Stimulated activated CD8-positive, alpha-beta memory T cell treated with anti-CD3 and anti-CD28 coated beads, Interleukin-15, amount 100 ng/mL, for 24 hours (primary cell): ENCODE measurements at places on chromosomes 7 and 10.

DNA sequence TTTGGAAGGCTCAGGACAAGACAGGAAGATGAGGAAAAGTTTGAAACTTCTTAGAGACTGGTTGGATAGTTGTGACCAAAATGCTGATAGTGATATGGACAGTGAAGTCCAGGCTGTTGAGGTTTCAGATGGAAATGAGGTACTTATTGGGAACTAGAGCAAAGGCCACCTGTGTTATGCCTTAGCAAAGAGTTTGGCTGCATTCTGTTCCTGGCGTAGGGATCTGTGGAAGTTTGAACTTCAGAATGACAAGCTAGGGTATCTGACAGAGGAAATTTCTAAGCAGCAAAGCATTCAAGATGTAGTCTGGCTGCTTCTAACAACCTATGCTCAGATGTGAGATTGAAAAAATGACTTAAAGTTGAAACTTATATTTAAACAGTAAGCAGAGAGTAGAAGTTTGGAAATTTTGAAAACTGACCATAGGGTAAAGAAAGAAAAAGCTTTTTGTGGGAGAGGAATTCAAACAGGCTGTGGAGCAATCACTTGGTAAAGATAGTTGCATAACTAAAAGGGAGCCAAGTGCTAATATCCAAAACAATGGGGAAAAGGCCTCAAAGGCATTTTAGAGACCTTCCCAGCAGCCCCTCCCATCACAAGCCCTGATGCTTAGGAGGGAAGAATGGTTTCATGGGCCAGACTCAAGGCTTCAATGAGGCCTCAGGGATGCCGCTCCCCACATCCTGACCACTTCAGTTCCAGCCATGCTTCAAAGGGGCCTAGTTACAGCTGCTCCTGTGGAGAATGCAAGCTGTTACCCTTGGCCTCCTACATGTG, 415.1 kb downstream of the INHBA start:
- DNase-seq: no peak

- DNase-seq: no peak
These were observed 47.6 kb downstream of the VOPP1 start for GRCh38 chr7:55524558-55525310.

DNA sequence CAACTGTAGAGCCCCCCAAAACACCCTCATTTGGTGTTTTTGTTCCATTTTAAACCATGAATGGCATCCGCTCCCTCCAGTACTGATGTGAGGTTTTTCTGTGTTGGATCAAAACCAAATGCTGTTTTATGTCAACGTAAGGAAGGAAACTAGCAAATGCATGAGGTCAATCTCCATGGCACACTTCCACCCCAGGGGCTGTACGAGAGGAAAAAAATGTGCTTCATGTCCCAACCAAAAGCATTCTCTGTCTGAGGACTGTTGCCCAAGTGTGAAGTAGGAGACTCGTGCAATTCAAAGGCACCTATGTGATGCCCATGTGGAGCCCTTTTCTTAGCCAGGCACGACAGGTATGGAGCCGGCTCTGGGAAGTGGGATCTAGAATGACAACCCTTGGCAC, 180.3 kb upstream of the MKI67 start:
- no peak for DNase-seq

DNA sequence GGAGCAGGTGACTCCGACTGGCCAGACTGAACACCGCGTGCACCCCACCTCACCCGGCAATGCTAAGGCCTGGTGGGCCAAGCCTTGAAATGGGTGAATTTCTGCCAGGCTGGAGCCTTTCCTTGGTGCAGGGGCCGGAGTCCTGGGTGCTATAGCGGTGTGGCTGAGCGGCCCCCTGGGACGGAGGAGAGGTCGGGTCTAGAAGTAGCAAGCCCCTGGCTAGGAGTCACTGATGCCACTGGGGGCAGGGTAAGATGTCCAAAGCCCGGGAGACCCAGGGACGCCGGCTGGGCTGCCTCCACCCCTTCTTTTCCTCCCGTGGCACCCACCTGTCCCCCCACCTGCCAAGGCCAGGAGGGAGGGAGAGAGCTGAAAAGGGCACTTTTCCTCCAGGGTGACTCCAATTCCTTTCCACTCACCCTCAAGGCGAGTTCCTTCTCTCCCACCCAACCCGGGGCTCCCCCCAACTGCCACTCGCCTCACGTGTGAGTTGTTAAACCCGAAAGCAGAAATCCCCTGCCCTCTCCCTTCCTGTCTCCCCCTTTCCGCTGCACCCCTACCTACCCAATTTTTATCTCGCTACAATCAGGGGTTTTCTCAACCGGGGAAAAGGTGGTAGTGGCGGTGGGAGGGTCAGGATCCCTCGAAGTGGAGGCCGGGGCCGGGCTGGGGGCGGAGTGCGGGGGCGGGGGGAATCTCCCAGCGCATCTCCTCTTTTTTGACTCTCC, 6.0 kb upstream of the GATA3 start:
- no peak for DNase-seq

- no peak for DNase-seq
These were observed 4.4 kb upstream of the MAD1L1 start for GRCh38 chr7:2237109-2237602.

DNA sequence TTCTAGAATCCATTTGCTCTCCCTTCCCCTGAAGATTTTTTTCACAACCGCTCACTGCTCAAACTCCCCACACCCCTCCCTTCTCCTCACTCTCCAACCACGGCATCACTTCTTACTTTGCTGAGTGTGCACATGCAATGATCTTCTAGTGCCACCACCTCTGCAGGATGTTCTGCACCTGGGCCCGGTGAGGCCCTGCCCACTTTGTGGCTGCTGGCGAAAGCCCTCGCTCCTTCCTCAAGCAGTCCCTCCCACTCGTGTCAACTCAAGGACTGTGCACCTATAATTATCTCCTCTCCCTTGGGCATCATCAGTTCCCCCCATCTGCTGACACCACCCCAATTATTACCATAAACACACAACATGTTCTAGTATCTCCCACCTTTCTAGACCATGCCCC, 91.0 kb upstream of the LANCL2 start:
- DNase-seq: no peak

DNA sequence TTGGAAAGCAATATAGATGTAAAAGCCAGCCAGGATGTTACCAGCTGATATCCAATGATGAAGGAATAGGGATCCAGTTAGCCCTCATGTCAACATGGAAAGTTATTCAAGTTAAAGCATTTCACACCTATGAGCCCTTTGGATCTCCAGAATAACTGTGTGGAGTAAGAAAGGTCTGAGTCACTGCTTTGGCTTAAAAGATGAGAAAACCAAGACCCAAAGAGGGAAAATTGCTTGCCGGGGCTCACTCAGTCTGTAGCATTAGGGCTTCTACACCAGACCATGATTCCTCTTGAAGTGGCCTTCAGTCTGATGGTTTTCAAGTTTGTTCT, 12.6 kb downstream of the LSM5 start:
- no peak for DNase-seq

- DNase-seq: no peak
These were observed 200.4 kb downstream of the FAM107B start for GRCh38 chr10:14574291-14574690.

- no peak for DNase-seq
These were observed 201.0 kb downstream of the CSTF2T start for GRCh38 chr10:51498424-51498823.

DNA sequence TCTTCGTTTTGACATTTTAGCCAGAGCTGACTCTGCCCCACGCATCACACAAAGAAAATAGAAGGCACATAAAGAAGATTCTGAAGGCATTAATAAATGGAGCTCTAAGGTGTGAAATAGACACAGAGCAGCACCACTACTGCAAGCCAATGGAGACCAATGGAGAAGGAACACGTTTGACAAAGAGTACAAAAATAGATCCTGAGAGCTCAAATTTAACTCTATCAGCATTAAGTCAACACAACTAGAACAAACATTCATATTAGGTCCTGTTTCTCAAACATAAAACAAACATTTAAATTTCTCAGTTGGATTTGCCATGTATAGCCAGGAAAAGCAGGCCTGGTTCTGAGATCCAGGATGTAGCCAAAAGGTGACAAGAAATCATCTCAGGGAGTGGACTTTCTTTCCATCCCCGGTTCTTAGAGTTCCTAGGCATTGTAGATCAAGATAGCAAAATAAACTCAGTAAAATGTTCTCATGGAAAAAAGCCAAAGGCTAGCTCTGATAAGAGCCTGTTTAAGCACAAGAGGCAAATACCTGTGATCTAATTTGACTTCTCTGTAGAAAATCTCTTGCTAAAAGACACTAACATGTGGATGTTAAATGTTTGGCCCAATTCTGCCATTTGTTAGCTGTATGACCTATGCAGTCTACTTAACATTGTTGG, 174.2 kb upstream of the VIPR2 start:
- DNase-seq: no peak

DNA sequence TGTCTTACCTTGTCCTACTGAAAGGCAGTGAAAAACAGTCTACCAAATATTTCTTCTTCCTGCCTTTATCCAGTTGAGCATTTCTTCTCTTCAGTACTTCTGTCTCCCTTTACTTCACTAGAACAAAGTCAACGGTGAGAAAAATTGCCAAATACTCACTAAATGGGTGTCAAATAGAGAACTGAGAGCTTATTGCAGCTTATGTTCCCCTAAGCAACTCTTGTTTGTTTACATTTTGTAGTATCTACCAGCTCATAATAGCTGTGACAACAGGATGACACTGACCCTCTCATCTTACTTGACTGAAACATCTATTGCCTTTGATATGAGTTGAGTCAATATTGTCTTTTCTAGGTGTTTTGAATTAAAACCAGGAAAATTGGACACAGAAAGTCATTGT, 327.9 kb upstream of the SORCS1 start:
- no peak for DNase-seq

GRCh38 chr7:68707159-68707558, 891.1 kb upstream of the AUTS2 start:
- no peak for DNase-seq

GRCh38 chr10:131790021-131790420, 110.8 kb upstream of the PPP2R2D start:
- no peak for DNase-seq

GRCh38 chr10:118907051-118907450, 122.5 kb upstream of the NANOS1 start:
- no peak for DNase-seq
